ENCODE measurements at places on chromosomes 1 and 21. TPM values are rescaled to one million over a fixed set of nuclear protein-coding genes. Genes with fewer than 3 reads are reported as not detected.

Gene HSPB7
- 0.48 TPM for total RNA-seq

Gene MAP3K21
- total RNA-seq: 3.6 TPM

Gene MFSD2A
- 6.1 TPM for total RNA-seq

Gene WDR64
- not detected for total RNA-seq

Gene NPL
- 3.2 TPM for total RNA-seq

Gene KCNK1
- 18.7 TPM for total RNA-seq

Gene UMODL1
- total RNA-seq: 1.0 TPM

Gene ANKRD65
- total RNA-seq: 11.1 TPM

Gene ADAMTS5
- 5.8 TPM for total RNA-seq

Gene MASP2
- 0.29 TPM for total RNA-seq

Gene PPM1J
- 2.6 TPM for total RNA-seq

Gene TLR5
- total RNA-seq: 4.2 TPM

Gene GSTM1
- 6.6 TPM for total RNA-seq

Gene LRRC39
- total RNA-seq: 0.40 TPM

Gene OR2T11
- total RNA-seq: not detected

Gene ARMH1
- total RNA-seq: 11.6 TPM

Gene CYP4A11
- total RNA-seq: not detected

Gene ADGRL4
- total RNA-seq: 0.56 TPM

Gene TMEM54
- total RNA-seq: 42.1 TPM

Gene C8A
- 0.64 TPM for total RNA-seq

Gene ADAMTS1
- total RNA-seq: 34.9 TPM

Gene LINGO4
- total RNA-seq: not detected

Gene ZFP69
- 2.2 TPM for total RNA-seq

Gene TCHH
- 0.07 TPM for total RNA-seq

Gene KRTAP7-1
- total RNA-seq: not detected

Gene SYCP1
- not detected for total RNA-seq

Gene TAS1R1
- not detected for total RNA-seq

Gene PTPN22
- total RNA-seq: not detected

Gene FMOD
- total RNA-seq: 8.3 TPM

Gene C8B
- total RNA-seq: 0.76 TPM

Gene HES3
- not detected for total RNA-seq

Gene LMNA
- 400 TPM for total RNA-seq

Gene CACHD1
- 44.6 TPM for total RNA-seq

Gene ATAD3B
- 37.2 TPM for total RNA-seq

Gene SPAG17
- total RNA-seq: 5.6 TPM

Gene TTC22
- total RNA-seq: 7.0 TPM

Gene SLAMF6
- not detected for total RNA-seq

Gene SHISA4
- 5.0 TPM for total RNA-seq

Gene LDLRAD1
- total RNA-seq: 1.5 TPM

Gene LCE3E
- total RNA-seq: not detected

Gene USH2A
- 0.22 TPM for total RNA-seq

Gene RUNX1
- total RNA-seq: 11.9 TPM

Gene RAB3GAP2
- total RNA-seq: 42.1 TPM

Gene GBP5
- total RNA-seq: 0.56 TPM

Gene MIA3
- total RNA-seq: 55.2 TPM

Gene ESPN
- total RNA-seq: 15.6 TPM

Gene DMRTA2
- total RNA-seq: 0.29 TPM

Gene FOXE3
- 0.14 TPM for total RNA-seq
